ENCODE measurements at places on chromosomes 4 and X.

- DNase-seq, result no peak
These were observed 1.6 kb downstream of the OTUD4 start for GRCh38 chr4:145178740-145179280.

DNA sequence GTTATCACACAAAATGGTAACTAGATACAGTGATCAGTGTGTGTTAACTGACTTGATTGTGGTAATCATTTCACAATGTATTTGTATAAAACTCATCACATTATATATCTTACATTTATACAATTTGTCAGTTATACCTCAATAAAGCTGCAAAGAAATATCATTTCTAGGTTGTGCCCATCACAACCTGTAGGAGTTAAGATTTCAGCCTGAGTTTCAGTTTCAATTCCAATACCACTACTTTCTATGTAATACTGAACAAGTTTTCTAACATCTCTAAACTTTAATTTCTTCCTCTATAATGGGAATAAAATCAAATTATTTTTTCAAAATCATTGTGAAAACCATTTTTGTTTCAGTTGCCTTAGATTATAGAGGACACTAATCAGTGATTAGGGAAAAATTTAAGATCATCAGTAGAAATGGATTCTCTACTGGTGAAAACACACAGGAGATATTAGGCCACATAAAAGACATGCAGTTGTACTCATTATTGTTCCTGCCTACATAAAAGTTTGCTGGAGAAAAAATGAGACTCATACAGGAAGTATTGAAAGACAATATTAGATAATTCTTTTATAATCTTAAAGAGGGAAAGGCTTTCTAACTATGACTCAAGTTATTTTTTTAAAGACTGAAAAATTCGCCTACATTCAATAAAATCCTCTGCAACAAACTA, 18.4 kb upstream of the TBC1D1 start:
- no peak for DNase-seq

DNA sequence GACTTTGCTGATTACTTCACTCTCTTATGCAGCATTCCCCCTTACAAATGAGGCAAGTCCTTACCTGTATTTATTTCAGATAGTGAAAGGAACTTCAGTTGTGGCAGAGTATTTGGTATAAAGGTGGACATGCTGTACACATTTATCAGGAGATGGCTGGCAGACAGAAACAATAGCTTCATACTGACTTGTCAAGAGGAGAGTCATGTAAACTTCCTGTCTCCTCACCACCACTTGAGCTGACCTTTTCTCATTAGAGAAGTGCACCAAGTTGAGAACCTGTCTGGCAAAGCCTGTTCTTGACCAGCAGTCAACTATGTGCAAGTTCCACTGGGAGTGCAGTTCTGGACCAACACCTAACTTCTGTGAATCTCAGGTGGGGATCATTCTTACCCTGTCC, 80.8 kb downstream of the LARP1B start:
- DNase-seq, result no peak

GRCh38 chrX:30821116-30821515, 67.9 kb downstream of the TAB3 start:
- DNase-seq, result no peak

DNA sequence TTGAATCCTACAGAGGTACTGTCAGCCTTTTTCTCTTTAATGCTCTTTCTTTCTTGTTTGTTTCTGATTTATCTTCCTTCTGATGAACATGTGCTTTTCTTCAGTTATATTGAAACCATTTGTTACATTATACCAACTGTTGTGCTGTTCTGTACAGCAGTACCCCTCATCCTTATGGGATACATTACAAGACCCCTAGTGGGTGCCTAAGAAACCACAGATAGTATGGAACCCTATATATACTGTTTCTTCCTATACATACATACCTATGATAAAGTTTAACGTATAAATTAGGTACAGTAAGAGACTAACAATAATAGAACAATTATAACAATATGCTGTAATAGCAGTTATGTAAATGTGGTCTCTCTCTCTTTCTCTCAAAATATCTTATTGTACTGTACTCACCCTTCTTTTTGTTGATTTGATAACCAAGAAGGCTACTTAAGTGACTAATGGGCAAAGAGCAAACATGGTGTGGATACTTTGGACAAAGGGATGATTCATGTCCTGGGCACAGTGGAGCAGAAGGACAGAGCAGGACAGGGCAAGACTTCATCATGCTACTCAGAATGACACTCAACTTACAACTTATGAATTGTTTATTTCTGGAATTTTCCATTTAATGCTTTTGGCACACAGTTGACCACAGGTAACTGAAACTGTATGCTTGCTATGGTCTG, 10.7 kb upstream of the YIPF7 start:
- DNase-seq, result no peak

DNA sequence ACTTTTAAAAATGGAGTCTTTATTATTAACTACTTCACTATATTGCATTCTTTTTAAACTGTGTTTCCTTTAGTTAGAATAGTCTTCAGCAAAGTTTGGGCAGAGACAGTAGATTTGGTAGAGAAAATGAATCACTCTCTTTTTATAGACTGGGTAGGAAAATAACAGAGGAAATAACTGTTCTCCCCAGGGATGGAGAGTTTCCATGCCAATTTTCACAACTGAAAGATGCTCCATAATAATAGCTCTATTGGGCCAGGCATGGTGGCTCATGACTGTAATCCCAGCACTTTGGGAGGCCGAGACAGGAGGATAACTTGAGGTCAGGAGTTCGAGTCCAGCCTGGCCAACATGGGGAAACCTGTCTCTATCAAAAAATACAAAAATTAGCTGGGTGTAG, 13.1 kb downstream of the HSD17B13 start:
- DNase-seq, result no peak

All from stimulated activated CD8-positive, alpha-beta memory T cell treated with anti-CD3 and anti-CD28 coated beads, Interleukin-4, amount 100 ng/mL, for 1 hour (primary cell).